Activated T-cell treated with anti-CD3 and anti-CD28 coated beads, Interleukin-2, amount 50 U/mL, for 4 hours (primary cell): ENCODE measurements at places on chromosomes 1 and 21. TPM values are rescaled to one million over a fixed set of nuclear protein-coding genes. Genes with fewer than 3 reads are reported as not detected.

Gene NOS1AP
- total RNA-seq = 0.05 TPM

DNA sequence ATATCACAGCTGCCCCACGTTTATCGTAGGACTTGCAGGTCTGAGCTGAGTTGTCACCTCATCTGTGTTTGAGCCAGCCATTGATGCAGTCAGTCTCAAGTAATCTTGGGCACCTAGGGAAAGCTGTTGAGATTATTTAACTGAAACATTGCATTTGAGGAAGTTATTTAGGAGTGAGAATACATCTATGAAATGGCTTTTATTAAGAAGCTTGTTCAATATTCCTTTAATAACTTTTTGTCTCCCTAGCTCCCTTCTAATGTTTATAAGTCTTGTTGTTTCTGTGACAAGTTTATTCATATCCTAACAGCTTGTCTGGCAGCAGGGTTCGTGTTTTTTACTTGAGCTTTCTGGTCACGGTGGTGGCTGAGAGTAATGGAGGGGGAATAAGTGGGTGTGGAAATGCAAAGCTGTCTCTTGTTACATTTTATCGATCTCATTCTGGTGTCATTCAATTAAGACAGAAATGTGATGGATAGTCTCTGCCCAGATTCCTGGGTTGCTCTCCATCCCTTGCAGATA, 555.9 kb downstream of the USP25 start:
- DNase-seq = no peak

GRCh38 chr1:226820941-226821718, 49.3 kb upstream of the PSEN2 start:
- DNase-seq = no peak

DNA sequence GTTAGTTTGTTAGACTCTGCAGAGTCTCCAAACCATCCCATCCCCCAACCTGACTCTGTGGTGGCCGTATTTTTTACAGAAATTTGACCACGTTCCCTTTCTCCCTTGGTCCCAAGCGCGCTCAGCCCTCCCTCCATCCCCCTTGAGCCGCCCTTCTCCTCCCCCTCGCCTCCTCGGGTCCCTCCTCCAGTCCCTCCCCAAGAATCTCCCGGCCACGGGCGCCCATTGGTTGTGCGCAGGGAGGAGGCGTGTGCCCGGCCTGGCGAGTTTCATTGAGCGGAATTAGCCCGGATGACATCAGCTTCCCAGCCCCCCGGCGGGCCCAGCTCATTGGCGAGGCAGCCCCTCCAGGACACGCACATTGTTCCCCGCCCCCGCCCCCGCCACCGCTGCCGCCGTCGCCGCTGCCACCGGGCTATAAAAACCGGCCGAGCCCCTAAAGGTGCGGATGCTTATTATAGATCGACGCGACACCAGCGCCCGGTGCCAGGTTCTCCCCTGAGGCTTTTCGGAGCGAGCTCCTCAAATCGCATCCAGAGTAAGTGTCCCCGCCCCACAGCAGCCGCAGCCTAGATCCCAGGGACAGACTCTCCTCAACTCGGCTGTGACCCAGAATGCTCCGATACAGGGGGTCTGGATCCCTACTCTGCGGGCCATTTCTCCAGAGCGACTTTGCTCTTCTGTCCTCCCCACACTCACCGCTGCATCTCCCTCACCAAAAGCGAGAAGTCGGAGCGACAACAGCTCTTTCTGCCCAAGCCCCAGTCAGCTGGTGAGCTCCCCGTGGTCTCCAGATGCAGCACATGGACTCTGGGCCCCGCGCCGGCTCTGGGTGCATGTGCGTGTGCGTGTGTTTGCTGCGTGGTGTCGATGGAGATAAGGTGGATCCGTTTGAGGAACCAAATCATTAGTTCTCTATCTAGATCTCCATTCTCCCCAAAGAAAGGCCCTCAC, at the start of gene OLIG2:
Gene OLIG2 (plus strand): TSS at position 447 of the 954 bp plus-strand sequence. CDS start 928 bp downstream, outside the sequence.
- no peak for DNase-seq

DNA sequence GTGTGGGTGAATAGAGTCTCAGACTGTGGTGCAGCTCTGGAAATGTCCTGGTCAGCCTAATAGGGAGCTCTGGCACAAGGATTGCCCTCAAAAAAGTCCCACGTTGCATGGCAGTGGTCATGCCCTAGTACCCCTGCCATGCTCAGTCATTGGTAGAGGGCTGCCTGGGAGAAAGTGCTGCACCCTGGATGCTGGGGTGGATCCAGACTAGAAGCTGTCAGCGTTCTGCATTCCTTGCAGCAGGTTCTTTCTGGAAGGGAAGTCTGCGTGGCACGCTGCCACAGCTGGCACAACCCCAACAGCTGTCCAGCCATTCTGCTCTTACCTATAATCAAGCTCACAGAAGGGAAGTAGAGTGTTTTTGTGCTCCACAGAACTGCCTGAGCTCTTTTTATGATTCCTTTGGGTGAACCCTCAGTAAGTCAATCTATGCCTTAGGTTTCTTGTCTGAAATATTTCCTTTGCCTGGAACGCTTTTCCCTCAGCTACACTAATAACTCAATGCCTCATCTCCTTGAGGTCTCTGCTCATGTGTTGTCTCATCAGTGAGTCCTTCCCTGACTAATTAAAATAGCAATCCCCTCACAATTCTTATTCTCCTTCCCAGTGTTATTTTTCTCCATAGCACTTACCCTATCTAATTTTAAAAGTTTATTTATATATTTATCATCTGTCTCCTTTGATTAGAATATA, 61.5 kb upstream of the JAK1 start:
- no peak for DNase-seq

- peak; percentile 19 for DNase-seq
Observed at GRCh38 chr1:36516372-36517010, 33.8 kb upstream of the CSF3R start.
